ENCODE measurements at places on chromosomes 6 and 20. TPM values are rescaled to one million over a fixed set of nuclear protein-coding genes. Genes with fewer than 3 reads are reported as not detected.

The DEFB132 gene
- not detected for total RNA-seq

The DEFB119 gene
- total RNA-seq, result not detected

The FAM162B gene
- total RNA-seq, result 0.81 TPM

The PKIB gene
- 11.5 TPM for total RNA-seq

The HS3ST5 gene
- total RNA-seq, result not detected

The PERP gene
- 0.48 TPM for total RNA-seq

The THBS2 gene
- 0.13 TPM for total RNA-seq

DNA sequence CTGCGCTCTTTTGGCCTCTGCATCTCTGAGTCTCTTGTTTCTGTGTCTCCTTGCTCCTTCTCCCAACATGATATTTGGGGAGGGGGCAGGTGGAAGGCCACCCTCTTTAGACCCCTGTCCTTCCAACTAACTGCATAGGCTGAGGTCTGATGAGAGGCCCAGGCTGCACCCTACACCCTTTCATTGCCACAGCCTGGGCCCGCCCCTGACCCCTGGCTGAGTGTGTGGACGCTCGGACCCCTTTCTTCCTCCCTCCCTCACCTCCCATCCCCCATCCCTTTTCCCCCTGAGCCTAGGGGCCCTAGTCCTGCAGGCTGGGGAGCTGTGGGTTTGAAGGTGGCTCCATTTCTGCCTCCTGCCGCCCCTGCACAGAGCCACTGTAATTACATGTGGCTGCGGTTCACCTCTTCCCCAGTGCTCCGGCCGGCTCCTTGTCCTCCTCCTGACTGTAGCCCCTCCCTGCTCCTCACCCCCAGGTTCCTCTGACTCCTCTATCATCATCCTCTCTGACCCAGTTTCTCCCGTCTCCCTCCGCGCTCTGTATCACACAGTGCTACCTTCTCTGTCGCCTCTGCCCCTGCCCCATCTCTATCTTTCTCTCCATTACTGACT, 6.8 kb downstream of the MDFI start:
- DNase-seq, result no peak

- DNase-seq, result no peak
Observed at GRCh38 chr6:169896826-169897456, 145.5 kb downstream of the ERMARD start.

DNA sequence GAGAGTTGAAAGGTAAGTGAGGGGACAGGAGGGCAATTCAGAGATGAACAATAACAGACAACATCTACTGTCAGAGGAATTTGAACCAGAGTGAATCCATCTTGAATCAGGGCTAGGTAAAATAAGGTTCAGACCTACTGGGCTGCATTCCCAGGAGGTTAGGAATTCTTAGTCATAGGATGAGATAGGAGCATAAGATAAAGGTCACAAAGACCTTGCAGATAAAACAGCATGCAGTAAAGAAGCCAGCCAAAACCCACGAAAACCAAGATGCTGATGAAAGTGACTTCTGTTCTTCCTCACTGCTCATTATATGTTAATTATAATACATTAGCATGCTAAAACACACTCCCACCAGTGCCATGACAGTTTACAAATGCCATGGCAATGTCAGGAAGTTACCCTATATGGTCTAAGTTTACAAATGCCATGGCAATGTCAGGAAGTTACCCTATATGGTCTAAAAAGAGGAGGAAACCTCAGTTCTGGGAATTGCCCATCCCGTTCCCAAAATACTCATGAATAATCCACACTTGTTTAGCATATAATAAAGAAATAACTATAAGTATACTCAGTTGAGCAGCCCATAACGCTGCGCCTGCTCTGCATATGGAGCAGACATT, 248.5 kb downstream of the HAO1 start:
- no peak for DNase-seq

GRCh38 chr6:19524366-19525186, 312.6 kb upstream of the ID4 start:
- no peak for DNase-seq

- peak; percentile 40 for DNase-seq
Observed at GRCh38 chr6:87661503-87661902, 40.5 kb downstream of the AKIRIN2 start.

DNA sequence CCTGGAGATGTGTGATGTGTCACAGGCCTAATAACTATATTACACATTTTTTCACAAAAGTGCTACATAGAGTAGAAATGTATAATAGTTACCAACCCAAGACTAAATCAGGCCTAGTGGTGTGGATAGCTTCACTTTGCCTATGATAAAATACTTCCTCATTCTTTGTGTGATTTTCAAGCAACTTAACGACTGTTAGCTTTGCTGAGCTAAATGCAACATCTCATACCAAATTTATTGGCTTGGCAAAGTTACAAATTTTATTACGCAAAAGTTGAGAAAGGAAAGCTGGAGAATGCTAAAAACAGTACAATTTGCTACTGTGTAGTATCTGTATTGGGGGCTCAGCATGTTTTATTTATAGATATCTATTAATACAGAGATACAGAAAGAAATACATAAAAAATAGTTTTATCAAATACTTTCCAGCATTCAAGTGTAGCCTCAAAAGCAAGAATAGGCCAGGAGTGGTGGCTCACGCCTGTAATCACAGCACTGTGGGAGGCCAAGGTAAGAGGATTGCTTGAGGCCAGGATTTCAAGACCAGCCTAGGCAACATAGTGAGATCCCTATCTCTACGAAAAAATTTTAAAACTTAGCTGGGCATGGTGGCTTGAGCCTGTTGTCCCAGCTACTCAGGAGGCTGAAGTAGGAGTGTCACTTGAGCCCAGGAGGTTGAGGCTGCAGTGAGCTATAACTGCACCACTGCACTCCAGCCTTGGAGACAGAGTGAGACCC, 3.6 kb upstream of the EDN1 start:
- peak; percentile 21 for DNase-seq

GRCh38 chr20:58127701-58128111, 100.7 kb downstream of the ANKRD60 start:
- DNase-seq, result peak; percentile 15

GRCh38 chr20:58070664-58071196, 157.7 kb downstream of the ANKRD60 start:
- no peak for DNase-seq

DNA sequence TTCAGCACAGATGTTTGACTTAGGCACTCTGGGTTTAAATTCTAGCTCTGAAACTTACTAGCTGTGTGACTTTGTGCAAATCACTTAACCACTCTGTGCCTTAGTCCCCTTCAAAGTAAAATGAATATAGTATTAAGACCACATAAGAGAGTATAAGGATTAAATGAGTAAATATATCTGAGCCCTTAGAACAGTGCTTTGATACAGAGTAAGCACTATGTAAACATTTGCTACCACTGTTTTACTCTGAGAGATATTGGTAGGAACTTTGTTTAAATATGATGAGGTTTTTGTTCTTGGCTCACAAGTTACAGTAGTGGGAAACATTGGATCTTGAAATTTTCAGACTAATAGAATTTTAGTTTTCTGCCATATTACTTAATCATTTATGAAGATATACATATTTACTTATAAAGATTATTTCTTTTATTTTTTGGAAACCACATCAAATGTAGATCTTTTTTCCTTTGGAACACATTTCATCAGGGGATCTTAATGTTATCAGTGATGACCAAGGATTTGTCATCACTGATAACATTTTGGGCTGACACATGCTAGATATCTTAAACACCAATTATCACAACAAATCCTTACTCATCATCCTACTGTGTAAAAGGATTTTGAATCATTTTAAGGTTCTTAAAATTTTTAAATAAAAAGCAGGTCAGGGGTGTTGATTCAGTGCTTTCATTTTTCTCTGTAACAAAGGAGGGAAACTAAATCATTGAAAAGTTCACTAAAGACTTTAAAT, 226.2 kb downstream of the EYA4 start:
- DNase-seq, result no peak

- DNase-seq, result no peak
Observed at GRCh38 chr6:193773-194310, 98.4 kb upstream of the DUSP22 start.

DNA sequence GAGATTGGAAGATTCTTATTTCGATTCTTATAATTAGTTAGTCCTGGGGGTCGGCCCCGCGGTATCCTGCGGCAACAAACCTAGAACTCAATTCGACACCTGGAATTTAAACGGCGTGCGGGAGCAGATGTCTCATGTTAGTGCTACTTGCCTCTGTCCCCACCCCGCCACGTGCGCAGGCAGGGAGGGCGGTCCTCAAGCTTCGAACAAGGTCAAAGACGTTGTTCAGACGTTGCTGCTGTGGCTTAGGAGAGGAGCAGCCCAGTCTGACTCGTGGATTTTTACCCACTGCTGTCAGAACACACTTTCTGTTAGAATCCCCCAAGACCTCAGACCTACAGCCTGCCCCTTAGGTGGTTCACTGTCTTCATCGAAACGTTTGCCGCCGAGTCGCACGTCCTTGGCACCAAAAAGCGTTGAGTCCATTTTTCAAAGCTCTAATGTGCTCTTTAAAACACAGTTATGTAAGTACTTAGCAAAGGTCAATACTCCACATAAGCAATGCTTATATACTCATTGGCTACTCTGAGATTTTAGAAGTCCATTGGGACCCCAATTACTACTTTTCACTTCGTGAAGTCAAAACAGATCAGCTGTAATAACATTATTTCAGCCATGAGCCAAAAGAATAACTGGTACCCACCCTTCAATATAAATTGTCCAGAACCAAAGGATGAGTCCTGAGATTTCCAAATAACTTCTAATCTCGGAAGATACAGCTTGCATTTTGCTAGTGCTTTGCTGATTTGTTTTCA, 2.7 kb upstream of the C6orf62 start:
- DNase-seq, result no peak

DNA sequence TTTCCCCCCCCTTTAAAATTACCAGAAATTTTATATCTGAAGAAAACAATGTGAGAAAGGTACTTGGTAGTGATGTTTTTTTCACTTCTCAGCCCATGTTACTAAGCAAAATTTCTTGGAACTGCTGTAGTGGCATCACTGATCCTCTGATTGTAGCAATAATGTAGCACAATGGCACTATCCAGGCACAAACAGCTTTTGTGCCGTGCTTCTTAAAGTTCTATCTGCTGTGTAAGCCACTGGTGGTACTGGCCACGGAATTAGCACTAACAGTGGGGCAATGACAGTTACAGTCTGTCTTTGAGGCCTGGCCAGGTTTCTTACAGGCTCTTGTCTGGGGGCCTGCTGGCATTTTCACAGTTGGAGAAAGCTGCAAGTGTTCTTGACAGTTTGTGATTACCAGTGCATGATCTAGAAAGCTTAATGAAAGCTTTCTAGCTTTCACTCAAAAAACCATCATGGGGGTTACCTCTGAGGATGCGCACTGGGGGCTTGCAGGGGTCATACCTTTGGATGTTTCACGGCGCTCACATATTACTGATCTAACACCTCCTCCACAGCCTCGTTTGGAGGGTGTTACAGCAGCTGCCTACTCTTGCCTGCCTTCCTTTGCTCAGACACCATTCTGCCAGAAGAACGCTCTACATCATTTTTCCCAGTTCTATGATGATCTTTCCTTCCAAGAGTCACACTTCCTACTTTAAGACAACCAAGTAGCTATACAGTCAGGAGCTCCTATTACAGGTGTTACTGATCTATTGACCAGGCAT, 58.4 kb upstream of the ARMH2 start:
- no peak for DNase-seq

DNA sequence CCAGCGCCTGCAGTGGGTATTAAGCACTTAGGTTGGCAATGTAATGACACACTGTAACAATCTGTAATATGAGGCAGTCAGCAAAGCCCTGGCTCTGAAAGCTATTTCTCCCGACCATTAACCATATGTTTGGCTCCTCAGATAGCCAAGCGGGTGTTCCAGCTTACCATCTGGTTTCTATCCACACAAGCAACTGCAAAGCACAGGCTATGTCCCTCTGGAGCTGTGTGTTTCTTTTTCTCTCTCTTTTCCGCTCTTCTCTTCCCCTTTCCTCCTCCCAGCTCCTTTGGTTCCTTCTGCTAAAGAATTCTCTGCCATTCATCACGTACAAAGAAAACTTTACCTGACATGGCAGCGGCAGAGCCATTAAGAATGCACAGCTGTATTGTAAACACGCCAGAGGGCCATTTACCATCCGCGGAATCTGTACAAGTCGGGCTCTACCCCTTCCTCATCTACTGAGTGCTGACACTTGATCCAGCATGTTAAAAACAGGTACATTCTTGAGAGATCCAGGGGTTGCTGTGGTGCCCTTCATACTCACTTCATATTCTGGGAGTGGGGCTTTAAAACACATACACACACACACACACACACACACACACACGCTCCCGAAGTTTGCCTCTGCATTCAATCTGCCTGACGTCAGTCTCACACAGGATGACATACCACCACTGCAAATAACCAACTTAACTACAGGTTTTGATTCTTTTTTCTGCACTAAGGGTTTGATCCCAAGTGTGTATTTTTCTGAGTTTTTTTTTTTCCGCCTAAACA, 77.2 kb downstream of the BACH2 start:
- DNase-seq, result peak; percentile 71

DNA sequence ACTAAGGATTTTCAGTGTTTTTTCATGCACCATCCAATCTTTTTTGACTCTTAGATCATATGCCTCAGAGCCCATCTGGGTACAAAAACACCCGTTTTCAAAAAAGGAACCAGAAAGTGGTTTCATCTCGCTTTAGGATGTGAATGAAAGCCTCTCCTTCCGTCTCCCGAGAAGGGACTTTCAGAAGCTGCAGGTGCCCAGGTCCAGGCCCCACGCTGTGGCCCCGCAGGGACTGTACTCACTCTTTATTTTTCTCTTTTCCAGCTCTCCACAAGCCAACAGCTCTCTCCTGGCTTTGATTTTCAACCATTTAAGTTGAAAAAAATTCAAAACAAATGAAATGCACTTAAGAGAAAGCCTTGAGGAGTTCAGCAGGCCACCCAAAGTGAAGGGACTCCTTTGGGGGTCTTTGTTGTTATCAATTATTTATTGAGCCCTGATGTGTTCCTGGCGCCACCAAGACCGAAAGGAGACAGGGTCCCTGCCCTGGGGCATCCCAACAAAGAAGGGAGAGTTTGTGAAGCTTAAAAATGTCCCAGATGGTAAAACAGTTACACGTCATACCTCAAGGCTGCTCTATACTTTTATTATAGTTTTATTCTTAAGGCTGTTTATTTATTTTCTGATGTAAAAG, 467.3 kb downstream of the PREX1 start:
- no peak for DNase-seq

- no peak for DNase-seq
Observed at GRCh38 chr6:137846772-137847313, 20.2 kb upstream of the TNFAIP3 start.

DNA sequence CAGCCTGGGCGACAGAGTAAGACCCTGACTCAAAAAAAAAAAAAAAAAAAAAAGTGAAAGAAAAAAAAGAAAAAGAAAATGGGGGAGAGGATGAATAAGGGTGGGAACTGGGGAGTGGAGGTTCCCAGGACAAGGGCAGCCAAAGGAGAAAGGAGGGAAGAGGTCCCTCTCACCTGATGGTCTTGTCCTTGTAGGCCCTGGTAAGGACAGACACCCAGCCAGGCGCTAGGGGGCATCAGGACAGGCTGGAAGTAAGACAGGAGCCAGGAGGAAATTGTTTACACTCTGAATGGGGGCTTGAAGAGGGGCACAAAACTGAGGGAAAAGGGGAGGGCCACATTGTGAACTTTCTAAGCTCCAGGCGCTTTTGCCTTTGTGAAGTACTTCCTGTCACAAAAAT, 2.3 kb upstream of the ALDH5A1 start:
- peak; percentile 30 for DNase-seq

- no peak for DNase-seq
Observed at GRCh38 chr6:57198926-57199636, 23.0 kb downstream of the RAB23 start.

GRCh38 chr20:33945391-33946081, 48.2 kb upstream of the RALY start:
- no peak for DNase-seq

- DNase-seq, result peak; percentile 62
Observed at GRCh38 chr6:84428300-84428907, 201.0 kb upstream of the CEP162 start.
